ENCODE measurements at places on chromosomes 1 and 21.

DNA sequence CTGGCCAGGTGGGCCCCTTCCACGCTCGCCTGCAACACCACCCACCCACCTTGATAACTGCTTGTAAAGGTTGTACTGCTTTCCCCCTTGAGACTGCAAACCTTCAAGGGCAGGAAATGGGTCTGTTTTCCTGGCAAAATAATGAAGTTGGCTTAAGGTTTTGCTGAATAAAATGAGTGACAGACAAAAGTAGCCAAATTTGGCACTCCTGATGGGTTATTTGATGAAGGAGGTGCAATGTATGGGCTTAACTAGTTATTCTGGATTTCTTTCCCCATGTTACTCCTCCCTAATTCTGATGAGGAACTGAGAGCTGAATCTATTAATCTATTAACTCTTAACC is 14.6 kb upstream of the HLCS start:
- no peak for DNase-seq

GRCh38 chr21:15063814-15064575 is 805 bp downstream of the NRIP1 start:
- peak; percentile 29 for DNase-seq

DNA sequence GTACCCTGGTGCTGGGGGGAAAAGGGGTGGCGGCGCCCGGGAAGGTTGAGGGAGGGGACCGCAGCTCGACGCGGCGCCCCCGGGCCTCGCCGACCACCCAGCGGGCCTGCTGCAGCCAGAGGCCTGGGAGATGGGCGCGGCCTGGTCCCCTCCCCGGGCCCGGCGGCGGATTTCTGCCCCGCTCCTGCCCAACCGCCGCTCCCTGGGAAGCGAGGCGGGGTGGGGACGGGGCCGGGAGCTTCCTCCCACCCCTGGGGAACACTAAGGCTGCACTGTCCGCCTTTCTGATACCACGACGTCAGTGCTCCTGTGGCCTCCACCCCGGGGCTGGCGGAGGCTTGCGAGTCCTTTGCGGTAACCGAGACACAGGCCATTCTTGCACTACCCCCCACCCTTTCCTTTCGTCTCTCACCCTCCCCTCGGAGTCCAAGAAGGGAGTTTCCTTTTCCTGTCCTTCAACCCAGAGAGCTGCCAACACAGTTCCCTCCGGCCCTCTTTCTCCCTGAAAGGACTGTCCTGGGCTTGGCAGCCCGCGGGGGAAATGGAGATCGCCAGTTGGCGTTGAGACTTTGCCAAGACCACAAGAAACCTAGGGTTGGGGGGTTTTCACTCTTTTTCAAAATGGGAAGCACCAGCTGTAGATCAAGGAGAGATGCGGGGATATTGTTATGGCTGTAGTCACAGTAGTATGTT is 742 bp downstream of the SH3GLB1 start:
- DNase-seq: peak; percentile 91

DNA sequence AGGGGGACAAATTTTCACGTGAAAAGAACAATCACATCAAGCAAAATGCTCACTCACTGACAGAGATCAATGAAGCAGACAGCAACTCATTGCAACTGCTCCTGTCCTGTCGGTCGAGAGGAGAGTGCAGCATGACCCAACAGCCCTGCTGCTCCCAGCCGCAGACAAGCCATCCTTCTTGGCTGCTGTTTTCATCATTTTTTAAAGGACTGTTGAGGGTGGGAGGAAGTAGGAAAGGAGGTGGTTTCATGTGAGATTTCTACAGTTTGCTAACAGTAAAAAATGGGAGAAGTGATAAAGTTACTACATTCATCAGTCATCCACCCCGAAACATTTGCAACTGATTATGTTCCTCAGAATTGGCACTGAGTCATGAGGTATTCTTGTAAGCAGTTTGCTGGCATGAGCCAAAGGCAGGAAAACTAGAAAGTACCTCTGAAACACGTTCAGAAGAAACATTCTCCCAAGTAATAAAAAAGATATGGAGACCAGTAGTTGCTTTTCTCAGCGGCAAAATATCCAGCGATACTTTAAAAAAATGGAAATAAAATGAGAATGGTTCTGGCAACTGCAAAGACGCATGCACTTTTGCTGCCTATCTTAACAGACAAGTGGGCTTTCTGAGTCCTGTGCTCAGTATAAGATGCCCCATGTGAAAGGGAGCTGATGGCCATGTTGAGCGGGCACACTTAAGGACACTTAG is 72.0 kb upstream of the CLDN14 start:
- no peak for DNase-seq

DNA sequence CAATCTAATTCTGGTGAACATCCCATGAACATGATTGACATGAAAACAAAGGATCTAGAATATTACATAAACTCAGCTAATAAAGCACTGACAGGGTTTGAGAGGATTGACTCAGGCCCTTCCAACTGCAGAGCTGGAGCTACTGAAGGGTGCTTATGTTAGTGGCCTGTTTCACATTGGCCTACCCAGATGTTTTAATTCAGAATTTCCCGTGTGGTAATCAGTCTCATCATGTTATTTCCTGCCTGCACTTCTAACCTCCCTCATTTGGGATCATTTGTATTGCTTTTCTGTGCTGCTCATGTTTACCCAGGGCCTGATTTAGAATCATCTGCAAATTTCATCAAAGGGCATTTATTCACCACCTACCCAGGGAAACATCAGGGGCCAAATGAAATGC is 270.3 kb downstream of the PLPP3 start:
- DNase-seq: no peak

DNA sequence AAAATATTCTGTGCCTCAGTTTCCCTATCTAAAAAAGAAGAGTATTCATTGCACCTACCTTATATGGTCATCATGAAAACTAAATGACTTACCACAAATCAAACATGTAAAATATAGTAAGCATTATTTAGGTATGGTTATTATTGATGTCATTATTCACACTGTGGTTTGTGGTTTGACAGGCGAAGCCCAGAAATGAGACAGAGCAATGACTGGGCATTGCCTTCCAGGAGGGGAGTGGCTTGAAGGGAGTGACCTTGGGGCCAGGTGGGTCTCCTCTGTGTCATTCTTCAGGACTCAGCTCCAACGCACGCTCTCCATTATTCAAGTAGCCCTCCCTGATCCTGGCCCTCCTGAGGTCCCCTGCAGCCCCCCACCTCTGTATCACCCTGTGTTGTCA is 133.7 kb downstream of the DMRTA2 start:
- no peak for DNase-seq

DNA sequence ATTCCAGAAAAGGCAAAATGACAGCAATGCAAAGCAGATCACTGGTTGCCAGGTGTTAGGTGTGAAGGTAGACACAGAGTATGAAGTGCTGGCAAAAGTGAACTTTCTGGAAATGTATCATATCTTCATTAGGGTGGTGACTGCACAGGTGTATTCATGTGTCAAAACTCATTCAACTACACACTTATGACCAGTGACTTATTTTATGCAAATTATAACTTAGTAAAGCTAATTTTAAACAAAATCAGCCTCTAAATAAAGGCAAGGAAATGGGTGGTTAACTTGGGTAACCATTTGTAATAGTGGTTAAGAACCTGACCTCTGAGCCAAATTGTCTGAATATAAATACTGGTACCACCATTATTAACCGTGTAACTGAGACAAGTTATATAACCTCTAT is 7.4 kb downstream of the COP1 start:
- no peak for DNase-seq

- DNase-seq: no peak
These were observed 11.8 kb upstream of the MED18 start for GRCh38 chr1:28317014-28317413.

- DNase-seq: no peak
These were observed 91.6 kb downstream of the RNF220 start for GRCh38 chr1:44496541-44497171.

- no peak for DNase-seq
These were observed 13.0 kb downstream of the GGPS1 start for GRCh38 chr1:235341334-235341733.

- peak; percentile 95 for DNase-seq
These were observed 10.9 kb upstream of the ALDH4A1 start for GRCh38 chr1:18913065-18913835.

DNA sequence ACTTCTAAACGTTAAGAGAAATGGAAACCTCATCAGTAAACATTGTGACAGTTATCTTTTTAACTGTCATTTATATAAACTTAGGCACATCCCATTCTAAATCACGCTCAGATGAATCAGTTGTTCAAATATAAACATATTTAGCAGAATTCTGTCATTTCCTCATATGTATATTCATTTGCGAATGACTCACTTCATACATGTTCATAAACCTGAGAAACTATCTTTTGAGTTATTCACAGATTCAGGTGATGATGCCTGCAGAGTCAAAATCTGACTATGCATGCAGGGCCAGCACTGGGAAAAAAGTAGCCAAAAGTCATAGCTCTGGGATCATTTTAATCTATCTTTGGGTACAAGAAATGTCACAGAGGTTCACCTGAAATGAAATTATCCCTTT is 153.8 kb upstream of the PKN2 start:
- no peak for DNase-seq

DNA sequence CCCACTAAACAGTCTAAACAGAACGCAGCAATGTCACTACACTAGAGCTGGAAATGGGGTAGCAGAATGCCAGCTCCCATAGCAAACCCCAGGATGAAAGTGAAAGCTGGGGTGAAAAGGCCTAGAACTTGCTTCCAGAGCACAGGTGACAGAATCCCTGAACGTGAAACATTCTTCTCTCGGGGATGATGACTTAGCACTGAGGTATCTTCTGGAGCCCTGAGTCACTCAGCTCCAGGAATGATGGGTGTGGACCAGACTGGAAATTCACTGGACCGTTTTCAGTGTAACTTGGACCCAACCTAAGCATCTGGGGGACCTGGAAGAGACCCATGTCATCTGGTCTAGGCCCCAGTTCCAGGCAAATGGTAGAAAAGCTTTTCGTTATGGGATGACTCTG is 108.9 kb downstream of the CDC7 start:
- no peak for DNase-seq

- no peak for DNase-seq
These were observed 102.0 kb upstream of the USP25 start for GRCh38 chr21:15627823-15628222.

- no peak for DNase-seq
These were observed 67.8 kb downstream of the SLC35A3 start for GRCh38 chr1:100037656-100037926.

DNA sequence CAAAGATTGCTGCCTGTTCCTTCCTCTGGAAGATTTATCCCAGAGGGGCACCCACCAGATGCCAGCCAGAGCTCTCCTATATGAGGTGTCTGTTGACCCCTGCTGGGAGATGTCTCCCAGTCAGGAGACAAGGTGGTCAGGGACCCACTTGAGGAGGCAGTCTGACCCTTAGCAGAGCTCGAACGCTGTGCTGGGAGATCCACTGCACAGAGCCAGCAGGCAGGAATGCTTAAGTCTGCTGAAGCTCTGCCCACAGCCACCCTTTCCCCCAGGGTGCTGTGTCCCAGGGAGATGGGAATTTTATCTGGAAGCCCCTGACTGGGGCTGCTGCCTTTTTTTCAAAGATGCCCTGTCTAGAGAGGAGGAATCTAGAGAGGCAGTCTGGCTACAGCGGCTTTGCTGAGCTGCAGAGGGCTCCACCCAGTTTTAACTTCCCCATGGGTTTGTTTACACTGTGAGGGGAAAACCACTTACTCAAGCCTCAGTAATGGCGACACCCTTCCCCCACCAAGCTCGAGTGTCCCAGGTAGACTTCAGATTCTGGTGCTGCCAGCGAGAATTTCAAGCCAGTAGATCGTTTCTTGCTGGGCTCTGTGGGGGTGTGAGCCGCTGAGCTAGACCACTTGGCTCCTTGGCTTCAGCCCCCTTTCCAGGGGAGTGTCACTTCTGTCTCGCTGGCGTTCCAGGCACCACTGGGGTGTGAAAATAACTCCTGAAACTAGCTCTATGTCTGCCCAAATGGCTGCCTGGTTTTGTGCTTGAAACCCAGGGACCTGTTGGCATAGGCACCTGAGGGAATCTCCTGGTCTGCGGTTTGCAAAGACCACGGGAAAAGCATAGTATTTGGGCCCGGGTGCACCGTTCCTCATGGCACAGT is 51.1 kb upstream of the PDC start:
- no peak for DNase-seq

GRCh38 chr1:184028854-184029623 is 8.5 kb downstream of the COLGALT2 start:
- peak; percentile 45 for DNase-seq

GRCh38 chr1:209319549-209319948 is 264.0 kb upstream of the CAMK1G start:
- no peak for DNase-seq

- no peak for DNase-seq
These were observed 1.0 kb downstream of the TMEM201 start for GRCh38 chr1:9589719-9590157.

DNA sequence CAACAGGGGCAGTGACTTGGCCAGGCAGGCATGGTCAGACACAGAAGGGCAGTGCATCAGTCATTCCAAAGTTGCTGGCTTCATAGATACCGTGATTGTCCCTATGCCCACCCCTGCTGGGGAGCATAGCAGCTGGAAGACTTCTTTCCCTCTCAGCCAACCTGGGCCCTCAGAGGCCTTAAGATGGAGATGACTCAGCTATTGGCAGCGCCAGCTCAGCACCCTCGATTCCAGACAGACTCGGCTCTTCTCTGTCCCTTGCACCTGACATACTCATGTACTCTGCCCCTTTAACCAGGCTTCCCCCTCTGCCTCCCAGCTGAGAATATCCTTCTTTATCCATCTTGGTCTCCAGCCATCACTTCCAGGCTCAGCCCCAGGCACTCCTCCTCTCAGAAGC is 16.8 kb downstream of the SLAMF8 start:
- DNase-seq: no peak

DNA sequence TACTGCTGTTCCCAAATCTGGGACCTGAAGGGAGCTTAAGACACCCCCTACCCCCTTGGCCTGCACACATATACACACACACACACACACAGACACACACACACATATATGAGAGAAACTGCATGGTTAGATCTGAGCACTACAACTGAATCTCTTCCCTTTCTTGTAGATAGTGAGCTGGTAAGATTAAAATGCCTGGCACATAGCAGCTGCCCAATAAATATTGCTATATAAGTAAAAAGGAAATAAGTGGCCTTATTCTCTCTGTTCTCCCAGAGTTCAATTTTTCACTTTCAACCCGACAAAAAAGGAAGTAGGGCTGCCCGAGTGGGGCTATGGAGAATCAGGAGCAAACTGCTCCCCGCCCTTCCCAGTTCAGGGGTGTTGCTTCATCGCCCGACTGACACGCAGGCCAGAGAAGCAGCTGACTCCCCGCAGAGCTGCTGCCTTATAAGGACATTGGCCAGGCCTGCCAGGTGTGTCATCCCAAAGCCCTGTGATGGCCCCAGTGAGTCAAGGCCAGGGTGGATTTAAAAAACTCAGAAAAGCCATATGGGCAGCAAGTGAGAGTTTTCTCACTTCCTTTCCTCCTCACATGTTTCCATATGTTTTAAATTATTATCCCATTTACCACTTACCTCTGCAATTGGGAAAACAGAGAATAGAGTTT is 106.5 kb upstream of the SLC44A3 start:
- DNase-seq: no peak

All from posterior cingulate gyrus (tissue), 11 donors.